AG08395 (cell line): ENCODE measurements at places on chromosomes 11 and 22.

DNA sequence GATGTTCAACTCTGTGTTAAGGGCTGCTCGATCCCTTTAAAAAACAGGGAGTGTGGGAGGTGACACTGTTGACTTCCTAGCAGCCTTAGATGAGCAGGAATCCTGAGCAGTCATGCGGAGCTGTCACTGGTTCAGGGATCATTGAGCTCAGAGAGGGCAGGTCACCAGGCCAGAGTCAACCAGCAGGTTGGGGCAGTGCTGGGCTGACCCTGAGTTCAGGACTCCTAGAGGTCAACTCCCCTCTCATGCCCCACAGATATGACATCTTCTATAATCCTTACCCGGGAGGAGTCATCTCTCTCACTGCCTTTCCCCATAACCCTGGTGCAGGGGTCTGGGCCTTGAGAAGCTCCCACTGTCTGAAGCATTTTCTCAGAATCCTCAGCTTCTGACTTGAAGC is 12.9 kb upstream of the WNT11 start:
- no peak for DNase-seq

DNA sequence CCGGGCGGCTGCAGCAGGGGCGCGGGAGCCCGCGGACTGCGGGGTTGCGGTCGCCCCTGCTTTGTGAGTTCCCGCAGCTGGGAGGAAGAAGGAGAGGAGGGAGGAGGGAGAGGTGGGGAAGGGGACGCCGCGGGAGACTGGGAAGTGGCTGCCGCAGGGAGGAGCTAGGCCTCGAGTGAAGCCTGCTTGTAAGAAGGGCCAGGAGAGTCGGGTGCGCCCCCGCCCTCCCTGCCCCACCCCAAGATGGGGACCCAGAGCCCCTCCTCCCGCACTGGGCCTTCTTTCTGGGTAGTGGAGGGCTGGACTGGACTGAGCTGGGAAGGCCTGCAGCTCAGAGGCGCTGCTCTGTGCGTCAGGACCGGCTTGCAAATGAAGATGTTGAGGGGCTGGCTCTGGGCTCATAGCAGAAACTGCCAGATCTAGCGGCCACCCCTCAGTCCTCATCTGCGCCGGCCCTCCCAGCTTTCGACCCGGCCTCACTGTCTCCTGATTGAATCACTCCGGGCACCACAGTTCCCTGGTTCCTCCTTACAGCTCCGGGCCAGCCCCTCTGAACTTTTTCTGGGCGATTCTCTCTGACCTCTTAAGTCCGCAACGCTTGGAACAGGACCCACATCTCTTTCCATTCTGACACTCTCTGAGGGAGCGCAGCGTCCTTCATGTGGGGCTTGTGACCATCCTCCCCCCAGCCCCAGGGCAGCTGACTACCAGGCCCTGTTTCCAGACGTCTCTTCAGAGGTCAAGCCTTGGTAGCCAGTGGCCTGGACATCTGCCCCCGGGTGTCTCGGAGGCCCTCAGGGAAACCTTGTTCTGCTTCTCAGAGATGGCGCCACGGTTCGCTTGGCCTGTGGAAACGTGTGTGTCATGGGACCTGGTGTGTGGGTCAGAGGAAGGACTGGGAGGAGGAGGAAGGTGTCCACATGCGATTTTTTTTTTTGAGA is 21.9 kb downstream of the SERPINH1 start:
- DNase-seq = peak; percentile 73

- no peak for DNase-seq
These were observed 133.2 kb downstream of the SPATA19 start for GRCh38 chr11:133712051-133712560.

- DNase-seq = no peak
These were observed 21.5 kb upstream of the ETS1 start for GRCh38 chr11:128608746-128609407.

GRCh38 chr11:75031771-75032549 is 43.2 kb downstream of the NEU3 start:
- peak; percentile 82 for DNase-seq

- no peak for DNase-seq
These were observed 9.9 kb downstream of the RGL4 start for GRCh38 chr22:23700706-23701105.

DNA sequence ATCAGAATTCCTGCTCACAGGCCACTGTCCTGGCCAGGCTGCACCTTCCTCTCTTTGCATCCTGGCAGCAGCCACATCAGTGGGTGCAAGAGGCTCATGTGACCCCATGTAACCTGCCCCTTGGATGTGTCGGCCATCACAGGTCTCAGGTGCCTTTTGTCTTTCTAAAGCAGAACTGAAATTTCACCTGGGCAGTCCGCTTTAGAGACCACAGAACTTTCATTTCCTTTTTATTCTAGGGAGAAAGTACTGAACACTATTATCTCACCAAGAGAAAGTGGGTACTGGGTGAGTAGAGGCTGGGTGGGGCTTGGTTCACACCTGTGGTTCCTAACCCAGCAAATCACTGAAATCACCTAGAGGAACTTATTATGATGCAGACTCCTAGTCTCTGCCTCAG is 51.7 kb upstream of the NUP160 start:
- DNase-seq = no peak

GRCh38 chr22:19923914-19924513 is 17.6 kb upstream of the COMT start:
- no peak for DNase-seq

DNA sequence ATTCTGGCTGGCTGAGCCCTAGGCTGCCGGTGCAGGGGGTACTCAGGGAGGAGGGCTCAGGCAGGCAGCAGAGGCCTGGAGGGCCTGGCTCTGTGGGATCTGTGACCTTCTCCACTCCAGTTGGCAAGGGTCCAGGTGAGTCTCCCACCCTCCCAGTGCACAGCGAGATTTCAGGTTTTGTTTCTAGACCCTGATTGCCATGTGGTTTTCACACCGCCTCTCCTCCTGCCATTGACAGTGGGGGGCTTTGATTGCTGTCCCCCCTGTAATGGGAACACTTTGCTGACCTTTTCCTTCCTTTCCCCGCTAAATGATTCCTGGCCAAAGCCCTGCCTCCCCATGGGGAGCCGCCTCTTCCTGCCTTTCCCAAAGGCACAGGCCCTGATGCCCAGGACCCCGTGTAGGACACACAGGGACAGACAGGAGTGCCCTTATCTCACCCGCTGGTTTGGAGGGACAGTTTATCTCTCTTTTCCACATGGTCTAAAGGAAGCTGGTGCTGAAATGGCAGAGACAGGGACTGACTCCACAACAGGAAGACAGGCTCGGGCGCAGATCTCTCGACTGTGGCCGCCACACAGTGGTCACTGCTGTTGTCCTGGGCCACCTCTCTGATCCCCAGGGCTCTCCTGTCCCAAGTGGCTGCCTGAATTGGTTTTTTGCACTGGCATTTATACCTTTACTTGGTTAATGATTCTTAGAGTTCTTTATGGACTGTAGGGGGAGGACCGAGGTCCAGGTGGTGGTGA is 43.4 kb downstream of the BCR start:
- DNase-seq = no peak

GRCh38 chr11:107780775-107781174 is 68.9 kb upstream of the SLN start:
- DNase-seq = no peak

- no peak for DNase-seq
These were observed 23.4 kb upstream of the GPR83 start for GRCh38 chr11:94424662-94425061.

DNA sequence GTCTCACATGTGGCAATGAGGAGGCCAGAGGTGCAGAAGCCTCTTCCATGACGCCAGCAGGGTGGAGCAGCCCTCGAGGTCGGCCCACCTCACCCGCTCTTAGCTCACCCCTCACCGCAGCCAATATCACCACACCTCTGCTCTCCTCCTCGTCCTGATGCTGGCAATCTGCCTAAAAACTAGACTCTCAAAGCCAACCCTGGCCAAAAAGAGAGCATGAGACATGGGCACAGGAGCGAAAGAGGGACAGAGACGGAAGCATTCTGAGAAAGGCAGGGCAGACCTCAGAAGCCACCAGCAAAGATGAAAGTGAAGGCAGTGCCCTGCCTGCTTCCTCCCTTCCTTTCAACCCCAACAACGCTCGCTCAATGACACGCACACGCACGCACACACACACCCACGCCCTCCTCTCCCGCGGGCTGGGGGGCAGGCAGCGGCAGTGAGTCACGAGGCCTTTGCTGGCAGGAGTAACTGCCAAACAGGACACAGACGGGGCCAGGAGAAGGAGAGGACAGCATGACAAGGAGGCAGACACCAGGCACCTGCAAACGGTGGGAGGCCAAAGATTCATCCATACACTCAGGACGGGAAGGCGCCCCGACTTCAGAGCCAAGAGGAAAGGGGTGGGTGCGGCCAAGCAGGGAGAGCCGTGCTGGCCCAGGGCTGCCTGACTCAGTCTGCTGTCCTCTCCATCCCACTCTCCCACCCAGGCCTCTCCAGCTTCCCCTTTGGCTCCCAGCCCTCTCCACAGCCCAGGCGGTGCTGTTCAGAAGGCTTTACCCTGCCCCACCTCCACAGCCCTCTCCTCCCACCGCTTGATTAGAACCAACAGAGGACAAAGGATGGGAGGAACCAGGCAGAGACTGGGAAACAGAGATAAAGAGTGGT is 11.4 kb downstream of the IGSF9B start:
- peak; percentile 68 for DNase-seq

GRCh38 chr22:49238181-49239141 is 589.2 kb downstream of the BRD1 start:
- no peak for DNase-seq

- no peak for DNase-seq
These were observed 1.3 kb downstream of the OR52D1 start for GRCh38 chr11:5489576-5490357.

GRCh38 chr11:109350091-109350490 is 71.9 kb upstream of the C11orf87 start:
- DNase-seq = no peak

DNA sequence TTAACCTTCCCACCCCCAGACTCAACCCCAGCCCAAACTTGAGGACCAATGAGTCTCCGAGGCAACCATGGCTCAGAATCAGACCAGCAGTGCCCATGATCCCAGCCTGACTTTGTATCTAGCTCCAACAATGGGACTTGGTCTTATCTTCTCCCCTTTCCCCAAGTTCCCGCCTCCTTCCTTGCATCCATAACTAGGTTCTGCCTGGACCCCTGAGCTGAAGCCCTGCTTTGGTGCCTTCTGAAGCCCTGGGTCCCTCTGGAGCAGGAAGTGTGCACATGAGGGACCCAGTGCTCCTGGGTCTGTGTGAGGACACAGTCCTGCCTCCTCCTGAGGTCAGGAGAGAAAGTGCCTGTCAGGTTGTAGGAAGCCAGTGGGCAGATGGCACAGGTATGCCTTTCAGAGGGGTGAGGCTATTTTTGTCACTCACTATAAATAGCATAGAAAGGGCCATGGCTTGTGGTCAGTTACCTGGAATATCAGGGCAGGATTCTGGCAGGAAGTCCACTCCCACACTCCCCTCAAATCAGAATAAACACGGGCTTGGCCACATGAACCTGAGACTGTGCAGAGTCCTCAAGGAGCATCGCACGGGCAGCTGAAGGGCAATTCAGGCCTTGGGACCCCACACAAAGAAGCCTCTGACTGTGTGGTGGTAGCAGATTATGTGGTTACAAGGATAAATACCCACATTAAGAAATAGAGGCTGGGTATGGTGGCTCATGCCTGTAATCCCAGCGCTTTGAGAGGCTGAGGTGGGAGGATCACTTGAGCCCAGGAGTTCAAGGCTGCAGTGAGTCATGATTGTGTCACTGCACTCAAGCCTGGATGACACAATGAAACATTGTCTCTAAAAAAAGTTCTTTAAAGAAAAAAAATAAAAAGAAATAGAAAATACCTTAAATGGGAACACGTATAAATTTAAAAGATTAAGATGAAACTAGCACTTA is 27.4 kb downstream of the RCN1 start:
- DNase-seq = no peak

DNA sequence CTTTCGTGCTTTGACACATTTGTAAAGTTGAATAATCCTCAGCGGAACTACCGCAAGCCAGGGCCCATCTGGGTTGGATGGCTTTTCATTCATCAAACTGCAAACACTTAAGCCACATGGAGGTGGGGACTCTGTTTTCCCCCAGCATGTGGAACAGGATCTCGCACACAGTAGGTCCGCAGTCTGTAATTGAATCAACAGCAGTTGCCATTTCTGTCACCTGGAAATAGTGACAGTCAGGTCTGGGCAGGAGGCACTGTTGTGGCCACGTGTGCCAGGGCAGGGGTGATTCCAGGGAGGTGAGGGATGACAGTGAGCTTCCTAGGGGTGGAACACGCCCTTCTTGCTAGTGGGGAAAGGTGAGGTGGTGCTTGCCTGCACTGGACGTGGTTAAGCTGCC is 50.7 kb upstream of the ANO1 start:
- no peak for DNase-seq

- no peak for DNase-seq
These were observed 11.3 kb downstream of the TRMU start for GRCh38 chr22:46346680-46347405.

- no peak for DNase-seq
These were observed 86.6 kb downstream of the EHF start for GRCh38 chr11:34707462-34707840.

DNA sequence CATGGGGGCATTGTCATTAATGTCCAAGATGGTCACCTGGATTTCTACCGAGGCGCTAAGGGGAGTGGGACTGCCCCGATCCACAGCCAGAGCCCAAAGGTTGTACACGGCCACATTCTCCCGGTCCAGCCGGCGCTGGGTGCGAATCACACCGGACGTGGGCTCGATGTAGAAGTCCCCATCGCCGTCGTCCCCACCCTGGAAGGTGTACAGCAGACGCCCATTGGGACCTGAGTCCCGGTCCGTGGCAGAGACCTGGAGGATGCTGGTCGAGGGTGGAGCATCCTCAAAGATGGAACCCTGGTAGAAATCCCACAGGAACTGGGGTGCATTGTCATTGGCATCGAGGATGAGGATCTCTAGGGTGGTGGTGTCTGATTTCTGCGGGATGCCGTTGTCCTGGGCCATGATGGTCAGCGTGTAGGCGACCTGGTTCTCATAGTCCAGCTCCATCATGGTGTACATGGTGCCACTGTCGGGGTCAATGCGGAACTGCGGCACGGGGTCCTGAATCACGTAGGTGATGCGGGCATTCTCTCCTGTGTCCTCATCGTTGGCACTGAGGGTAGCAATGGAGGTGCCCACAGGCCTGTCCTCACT is 3.1 kb downstream of the CELSR1 start:
- no peak for DNase-seq

DNA sequence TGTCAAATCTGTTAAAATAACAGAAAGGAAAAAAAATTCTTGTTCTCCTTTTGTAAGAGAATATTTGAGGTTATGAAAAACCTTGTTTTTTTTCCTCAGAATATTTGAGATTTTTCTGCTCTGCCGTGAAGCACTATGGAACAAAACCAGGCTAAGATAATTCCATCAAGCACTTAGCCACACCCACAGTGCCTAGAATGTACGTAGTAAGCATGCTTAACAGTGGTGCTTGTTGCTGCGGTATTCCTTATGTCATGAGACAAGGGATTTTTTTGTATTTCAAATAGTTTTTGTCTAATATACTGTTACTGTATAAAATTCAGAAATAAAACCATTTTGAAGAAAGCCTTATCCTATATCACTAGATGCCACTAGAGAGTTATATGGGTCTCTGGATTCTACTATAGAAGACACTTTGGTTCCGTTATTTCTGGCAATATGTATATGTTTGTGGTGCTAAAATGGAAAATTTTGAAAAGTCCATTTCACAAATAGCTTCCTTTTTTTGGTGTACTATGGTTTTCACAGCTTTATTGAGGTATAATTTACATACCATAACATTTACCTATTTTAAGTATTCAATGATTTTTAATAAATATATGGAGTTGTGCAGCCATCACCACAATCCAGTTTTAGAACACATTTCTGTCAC is 23.7 kb downstream of the PDHX start:
- peak; percentile 34 for DNase-seq
